GM10248 (cell line): ENCODE measurements at places on chromosomes 11 and 22.

DNA sequence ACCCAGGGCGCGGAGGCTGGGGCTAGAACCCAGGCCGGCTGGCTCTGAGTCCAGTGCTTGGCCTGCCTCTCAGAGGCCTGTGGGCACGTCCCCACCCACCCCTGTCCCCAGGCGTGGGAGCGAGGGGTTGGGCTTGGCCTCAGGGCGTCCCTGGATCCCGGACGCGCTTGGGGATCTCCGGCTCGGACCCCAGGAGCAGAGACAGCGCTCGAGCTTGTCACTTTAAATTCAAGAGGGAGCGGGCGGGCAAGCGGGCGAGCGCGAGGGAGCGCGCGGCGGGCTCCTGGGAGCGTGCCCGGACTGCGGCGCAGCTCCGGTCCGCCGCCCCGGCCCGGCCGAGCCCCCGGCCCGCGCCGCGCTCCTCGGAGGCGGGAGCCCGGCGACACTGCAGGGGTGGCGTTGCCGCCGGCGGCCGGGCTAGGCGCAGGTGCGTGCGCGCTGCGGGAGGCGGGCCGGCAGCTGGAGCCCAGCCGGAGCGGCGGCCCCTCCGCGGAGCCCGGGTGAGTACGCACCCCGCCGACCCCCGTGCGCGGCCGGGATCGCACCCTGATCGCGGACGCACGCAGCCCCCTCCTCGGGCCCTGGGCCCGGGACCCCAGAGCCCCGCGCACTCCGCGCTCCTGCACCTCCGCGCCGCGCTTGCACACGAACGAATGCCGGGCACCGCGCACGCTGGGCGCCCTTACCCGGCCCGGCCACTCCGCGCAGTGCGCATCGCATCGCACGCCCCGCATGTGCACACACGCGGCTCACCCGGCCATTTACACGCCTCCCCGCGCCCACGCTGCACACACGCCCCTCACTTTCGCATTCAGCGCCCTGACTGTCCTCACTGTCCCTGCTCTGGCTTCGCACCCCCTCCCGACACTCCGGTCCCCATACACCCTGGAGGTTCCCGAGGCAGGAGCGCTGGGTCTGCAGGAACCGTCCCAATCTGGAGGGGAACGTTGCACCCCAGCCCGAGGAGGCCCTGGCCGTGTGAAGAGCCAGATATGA lies at the start of gene SYT12:
TSS of gene SYT12 (plus strand) at position 174 of the 996 bp plus-strand sequence. CDS start 7,011 bp downstream, outside the sequence.
- DNase-seq = peak; percentile 39

GRCh38 chr22:50150161-50151129 lies 20.1 kb upstream of the PANX2 start:
- DNase-seq = no peak

DNA sequence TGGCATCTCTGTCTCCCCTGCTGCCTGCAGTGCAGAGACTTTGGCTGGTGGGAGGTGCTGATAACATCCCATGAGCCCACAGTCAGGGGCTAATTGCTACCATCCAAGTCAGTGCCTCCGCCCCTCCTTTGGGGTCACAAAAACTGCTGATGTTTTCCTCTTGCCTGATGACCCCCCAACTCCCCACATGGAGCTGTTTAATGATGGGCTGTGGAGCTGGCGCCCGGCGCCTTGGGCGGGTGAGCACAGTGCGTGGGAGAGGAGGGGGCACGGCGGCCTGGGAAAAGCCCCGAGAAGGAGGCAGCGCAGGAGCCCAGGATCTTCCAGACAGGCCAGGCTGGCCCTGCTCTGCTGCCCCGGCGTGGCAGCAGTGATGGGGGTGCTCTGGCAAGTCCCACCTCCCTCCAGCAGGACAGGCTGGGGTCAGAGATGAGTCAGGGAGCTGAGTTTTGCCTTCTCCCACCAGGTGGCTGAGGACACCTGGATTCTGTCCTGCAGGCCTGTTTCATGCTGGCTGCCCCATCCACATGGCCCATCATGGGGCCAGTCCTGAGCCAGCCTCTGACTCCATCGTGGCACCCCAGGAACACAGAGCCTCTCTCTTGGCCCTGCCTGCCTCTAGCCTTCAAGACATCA lies 43.8 kb downstream of the NECTIN1 start:
- DNase-seq = no peak

- DNase-seq = no peak
Measured at GRCh38 chr22:36363349-36363981, 24.3 kb downstream of the MYH9 start.

- no peak for DNase-seq
Measured at GRCh38 chr22:50363166-50363802, 20.2 kb downstream of the PPP6R2 start.

- peak; percentile 47 for DNase-seq
Measured at GRCh38 chr11:62545437-62546243, 966 bp downstream of the AHNAK start.

DNA sequence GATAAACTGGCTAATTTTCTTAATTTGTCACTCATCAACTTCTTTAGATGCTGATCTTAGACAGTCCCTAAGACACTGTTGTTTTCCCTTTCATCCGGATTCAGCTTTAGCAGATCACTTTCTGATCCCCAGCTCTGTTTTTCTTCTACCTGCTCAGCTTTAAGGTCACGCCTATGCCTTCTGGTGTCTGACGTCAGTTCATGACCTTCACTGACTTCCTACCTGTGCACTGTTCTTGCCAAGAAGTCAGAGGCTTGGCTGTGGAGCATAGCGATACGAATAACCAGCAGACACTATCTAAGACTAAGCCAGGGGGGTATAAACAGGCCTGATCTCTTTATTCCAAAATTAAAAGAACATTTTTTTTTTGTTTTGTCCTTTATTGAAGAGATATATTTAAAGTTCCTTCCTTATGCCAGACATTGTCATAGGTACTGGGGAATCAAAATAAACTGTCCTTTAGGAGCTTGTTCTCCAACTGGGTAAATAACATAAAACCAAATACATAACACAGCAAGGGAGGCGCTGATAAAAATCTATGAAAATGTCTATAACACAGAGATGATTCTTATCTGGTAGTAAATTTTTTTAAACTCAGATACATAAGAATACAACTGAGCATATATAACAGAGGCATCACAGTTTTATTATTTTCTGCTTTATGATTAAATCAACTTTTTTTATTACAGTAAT lies 352.2 kb upstream of the CTSC start:
- no peak for DNase-seq

- no peak for DNase-seq
Measured at GRCh38 chr11:35043936-35044335, 95.0 kb upstream of the CD44 start.

- DNase-seq = no peak
Measured at GRCh38 chr22:19637408-19638281, 76.7 kb upstream of the SEPTIN5 start.

DNA sequence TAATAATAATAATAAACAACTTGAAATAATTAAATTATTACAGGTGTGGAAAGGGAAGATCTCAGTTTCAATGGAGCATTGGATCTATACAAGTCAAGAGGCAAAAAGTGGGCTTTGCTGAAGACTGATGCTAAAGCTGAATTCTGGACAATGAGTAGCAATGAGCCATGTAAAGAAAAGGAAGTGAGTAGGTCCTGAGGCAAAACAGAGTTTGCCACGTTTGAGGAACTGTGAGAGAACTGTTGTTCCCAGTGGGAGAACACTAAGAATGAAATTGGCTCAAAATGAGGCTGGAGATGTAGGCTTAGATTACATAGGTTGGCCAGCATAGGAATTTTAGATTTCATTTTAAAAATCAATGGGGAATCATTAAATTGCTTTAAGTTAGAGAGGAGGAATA lies 33.9 kb upstream of the TEAD1 start:
- no peak for DNase-seq

- DNase-seq = peak; percentile 80
Measured at GRCh38 chr22:29470159-29470855, 9.7 kb upstream of the NEFH start.

DNA sequence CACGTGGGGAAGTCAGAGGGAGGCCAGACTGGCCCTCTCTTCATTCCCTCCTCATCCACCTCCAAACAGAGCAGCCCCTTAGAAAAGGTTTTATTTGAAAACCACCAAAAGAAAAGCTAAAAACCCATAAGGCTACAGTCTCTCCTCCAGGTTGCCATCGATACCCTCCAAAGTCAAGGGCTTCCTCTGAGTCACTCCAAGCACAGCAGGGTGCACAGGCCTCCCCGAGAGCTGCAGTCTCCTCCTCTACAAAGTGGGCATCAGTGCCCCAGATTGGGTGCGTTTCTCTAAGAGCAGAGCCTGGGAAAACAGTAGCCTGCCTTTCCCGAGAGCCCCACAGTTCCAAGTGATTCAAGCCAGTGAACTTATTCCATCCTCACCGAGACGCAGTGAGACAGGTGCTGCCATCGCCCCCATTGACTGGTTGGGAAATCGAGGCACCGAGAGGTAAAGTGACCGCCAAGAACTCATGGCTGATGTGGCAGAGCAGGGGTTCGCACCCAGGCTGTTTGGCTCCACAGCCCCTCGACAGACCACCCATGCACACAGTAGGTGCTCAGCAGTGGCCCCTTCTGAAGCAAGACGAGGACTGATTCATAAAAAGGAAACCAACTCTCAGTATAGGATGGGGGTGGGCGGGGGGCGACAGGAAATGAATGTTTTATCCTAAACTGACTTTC lies 91.7 kb upstream of the SHISAL1 start:
- no peak for DNase-seq

- no peak for DNase-seq
Measured at GRCh38 chr11:70139785-70140410, 61.8 kb downstream of the ANO1 start.

- DNase-seq = no peak
Measured at GRCh38 chr11:34536056-34536455, 22.5 kb upstream of the ELF5 start.

- no peak for DNase-seq
Measured at GRCh38 chr22:23749841-23750301, 1.0 kb downstream of the ZNF70 start.

DNA sequence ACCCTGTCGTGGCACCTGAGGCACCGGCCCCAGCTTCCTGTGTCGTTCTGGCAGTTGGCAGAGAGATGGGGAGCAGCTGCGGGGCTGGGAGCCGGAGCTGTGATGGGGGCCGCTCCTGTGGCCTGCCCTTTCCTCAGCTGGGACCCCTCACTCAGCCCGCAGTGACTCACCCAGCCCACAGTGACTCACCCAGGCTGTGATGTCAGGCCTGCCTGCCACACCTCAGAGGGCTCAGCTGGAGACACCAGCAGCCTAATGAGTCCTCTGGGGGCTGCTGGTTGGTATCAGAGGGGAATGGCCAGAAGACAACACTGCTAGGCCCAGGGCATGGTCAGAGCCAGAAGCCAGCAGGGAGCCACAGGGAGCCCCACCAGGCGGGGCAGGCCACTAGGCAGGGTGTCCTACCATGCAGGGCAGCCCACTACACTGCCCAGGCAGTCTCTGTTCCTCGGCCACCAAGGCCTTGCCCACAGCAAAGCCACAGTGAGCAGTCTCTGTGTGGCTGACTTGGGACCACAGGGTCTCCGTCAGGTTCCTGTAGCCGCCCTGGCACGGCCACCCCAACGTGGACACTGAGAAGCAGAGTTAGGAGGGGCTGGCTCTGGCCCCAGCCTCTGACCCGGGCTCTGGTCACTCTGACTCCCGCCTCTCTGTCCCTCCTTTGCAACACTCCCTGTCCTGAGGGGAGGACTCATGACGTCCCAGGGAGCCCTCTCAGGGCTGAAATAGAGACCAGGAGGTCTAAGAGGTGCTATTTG lies 4.2 kb upstream of the FXYD2 start:
- peak; percentile 76 for DNase-seq

DNA sequence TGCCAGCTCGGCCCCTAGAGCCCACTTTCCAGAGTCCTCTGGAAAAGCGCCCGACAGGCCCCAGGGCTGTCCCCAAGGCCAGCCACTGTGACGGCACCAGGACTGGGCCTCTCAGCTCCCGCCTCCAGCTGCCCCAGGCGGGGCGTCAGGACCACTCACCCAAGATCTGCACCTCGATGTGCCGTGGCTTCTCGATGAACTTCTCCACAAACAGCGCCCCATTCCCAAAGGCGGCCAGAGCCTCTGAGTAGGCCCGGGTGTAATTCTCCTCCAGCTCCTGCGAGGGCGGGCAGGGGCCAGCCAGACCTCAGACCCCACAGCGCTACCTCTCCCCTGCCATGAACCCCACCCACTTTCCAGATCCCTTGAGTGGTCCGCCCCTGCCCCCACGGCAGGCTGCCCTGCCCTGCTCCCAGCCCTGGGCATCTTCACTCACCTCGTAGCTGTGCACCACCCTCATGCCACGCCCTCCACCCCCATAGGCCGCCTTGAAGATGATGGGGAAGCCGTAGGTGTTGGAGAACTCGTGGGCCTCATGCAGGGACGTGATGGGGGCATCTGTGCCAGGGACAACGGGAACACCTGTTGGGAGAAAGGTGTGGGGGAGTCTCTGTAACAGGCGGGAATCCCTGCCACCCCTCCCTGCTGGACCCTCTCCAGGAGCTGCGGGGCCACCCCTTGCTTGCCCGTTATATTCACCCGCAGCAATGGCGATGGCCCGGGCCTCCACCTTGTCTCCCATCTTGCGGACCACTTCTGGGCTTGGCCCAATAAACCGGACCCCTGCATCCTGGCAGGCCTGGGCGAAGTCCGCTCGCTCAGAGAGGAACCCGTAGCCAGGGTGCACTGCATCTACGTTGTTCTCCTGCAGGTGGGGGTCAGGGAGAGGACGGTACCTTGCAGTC lies 14.0 kb downstream of the LRFN4 start:
- DNase-seq = no peak

DNA sequence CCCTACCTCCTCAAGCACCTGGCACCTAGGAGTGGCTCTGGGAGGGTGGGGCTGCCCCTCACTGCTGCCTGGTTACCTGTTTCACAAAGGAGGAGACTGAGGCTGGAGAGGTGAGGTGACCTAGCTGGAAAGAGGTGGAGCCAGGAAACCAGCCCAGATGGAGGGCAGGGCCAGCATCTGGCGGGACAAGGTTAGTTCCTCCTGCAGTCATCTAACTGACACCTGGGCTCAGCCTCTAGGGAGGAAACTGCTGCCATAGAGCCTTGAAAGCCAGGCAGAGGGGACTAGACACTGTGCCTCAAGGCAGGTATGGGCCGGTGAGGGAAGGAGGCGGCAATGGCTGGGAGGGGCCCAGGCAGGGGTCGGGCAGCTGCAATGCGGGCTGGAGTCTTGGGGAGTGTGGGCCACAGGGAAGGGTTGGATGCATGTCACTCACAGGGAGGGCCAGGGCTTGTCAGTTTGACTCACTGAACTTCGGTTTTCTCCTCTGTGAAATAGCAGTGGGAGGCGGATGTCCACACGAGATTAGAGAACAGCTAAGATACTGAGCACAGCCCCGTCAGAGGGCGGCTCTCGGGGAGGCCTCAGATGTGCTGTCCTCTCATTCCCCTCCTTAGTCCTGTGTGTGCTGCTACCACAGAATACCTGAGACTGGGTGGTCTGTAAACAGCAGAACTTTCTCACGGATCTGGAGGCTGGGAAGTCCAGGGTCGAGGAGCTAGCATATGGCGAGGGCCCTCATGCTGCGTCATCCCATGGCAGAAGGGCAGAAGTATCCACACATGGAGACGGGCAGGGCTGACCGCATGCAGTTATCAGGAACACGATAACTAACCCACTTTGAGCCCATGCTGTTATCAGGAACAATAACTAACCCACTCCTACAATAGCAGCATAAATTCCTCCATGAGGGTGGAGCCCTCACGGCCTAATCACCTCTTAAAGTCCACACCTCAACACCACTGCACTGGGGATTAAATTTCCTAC lies 16.1 kb downstream of the MGAT3 start:
- DNase-seq = no peak

GRCh38 chr22:17767233-17768065 lies 6.8 kb downstream of the BID start:
- DNase-seq = peak; percentile 67
